CD4-positive, alpha-beta memory T cell (primary cell): ENCODE measurements at places on chromosomes 3 and 15. TPM values are rescaled to one million over a fixed set of nuclear protein-coding genes. Genes with fewer than 3 reads are reported as not detected.

Gene MUC20
- 9.9 TPM for total RNA-seq

Gene MKRN2OS
- not detected for total RNA-seq

DNA sequence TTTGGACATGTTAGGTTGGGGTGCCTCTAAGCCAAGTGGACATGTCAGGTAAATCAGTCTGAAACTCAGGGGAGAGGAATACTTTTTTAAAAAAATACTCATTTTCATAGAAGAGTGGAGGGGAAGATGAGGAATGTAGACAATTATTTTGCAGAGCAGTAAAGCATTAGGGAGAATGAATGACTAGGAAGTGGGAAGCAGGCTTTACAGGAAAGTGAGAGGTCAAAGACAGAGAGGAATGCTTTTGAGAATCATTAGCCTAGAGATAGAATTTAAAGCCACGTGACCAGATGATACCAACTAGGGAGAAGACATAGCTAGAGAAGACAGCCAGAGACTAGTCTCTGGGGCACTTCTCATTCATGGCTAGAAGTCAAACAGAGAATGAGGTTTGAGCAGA lies 91.0 kb downstream of the RAD18 start:
- no peaks in the 10 kb centered on the region for H3K36me3 ChIP-seq
- H3K27me3 ChIP-seq, result no peaks in the 10 kb centered on the region
- H3K27ac ChIP-seq, result no peak overlapping the region
- no peaks in the 10 kb centered on the region for H3K4me1 ChIP-seq
- no peak for DNase-seq
- no peak overlapping the region for H3K4me3 ChIP-seq

DNA sequence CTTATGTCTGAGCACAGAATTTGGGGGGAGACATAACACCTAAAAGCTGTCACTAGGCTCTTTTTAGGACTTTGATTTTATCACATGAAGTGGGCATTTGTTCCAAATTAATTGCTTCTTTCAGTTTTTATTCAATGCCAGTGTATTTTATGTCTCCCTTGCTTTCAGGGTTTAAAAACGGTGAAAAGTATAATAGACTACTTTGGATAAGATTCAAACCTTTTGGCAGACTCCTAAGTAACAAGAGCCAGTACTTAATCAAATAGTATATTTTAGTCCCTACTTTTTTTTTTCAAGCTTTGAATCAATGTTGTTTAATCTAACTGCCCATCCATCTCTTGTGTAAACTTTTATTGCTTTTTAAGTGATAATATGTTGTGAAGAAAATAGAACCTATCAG lies 847.2 kb upstream of the DPPA4 start:
- no peak overlapping the region for H3K4me3 ChIP-seq
- no peak overlapping the region for H3K27ac ChIP-seq
- H3K27me3 ChIP-seq, result no peaks in the 10 kb centered on the region
- no peaks in the 10 kb centered on the region for H3K4me1 ChIP-seq

DNA sequence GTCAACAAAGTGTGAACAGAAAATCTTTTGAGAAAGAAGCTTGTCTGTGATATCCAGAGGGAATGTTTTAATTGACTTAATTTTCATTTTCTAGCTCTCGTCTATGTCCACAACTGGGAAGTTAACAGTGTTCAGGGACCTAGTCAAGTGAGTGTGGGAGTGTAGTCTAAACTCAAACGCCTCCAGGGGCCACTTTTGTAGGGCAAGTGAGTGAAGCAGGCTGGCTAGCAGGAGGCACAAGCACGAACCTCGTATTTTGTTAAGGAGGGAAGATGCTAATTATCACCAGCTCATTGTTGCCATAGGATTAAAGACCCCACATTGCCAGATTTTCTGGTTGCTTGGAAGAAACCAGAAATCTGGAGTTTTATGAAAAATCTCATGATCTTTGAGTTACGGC lies 135.8 kb downstream of the CPNE4 start:
- DNase-seq, result no peak
- no peaks in the 10 kb centered on the region for H3K36me3 ChIP-seq
- H3K27me3 ChIP-seq, result no peaks in the 10 kb centered on the region
- H3K27ac ChIP-seq, result no peak overlapping the region
- H3K4me1 ChIP-seq, result no peaks in the 10 kb centered on the region

DNA sequence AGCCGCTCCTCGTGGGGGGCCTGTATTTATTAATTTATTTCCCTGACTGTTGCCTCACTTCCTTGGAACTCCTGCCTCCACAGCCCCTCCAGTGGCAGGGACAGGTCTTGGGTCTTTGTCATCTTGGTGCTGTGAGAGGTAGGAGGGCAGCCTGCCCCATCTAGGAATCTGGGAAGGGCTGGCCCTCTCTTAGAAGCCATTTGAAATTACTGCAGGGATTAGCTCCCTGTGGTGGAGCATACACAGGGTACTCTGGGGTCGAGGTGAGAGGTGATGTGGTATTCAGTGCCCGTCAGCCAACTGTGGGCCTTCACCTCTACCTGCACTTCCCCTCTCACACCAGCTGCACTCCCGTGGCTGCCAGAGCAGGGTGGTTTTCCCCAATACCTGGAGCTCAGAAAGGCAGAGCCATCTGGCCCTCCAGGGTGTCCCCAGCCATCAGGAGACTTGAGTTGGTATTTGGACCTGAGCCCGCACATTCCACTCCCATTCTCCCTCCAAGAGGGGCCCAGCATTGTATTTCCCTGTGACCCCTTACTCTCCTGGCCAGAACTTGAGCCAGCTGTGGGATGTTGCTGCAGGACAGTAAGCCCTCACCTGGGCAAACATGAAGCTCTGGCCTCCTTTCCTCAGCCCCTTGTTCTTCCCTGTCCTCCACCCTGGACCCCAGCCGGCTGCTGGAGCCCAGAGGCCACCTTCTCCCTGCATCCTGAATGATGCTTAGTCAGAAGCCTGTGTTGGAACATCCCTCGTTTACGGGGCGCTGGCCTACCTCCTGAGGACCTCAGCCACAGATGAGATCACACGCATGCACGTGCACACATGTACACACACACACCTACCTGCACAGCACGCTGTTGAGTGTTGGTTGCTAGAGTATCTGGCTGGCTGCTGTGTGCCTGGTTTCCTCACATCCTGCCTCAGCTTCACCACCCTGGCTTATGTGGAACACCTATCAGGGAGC lies 2.0 kb upstream of the JMJD7 start:
- H3K4me3 ChIP-seq, result no peak overlapping the region
- H3K27me3 ChIP-seq, result no peaks in the 10 kb centered on the region
- H3K4me1 ChIP-seq, result peaks cover 25% of the 10 kb centered on the region

Gene ADAMTS7
- not detected for total RNA-seq

DNA sequence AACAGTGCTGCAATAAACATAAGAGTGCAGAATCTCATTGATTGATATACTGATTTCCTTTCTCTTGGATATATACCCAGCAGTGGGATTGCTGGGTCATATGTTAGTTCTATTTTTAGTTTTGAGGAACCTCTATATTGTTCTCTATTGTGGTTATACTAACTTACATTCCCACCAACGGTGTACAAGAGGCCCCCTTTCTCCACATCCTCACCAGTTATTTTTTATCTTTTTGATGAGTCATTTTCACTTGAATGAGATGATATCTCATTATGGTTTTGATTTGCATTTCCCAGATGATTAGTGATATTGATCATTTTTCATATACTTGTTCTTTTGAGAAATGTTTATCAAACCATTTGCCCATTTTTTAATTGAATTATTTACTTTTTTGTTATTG lies 12.4 kb upstream of the IREB2 start:
- no peak overlapping the region for H3K4me3 ChIP-seq
- DNase-seq, result no peak
- H3K36me3 ChIP-seq, result no peaks in the 10 kb centered on the region
- no peak overlapping the region for H3K27ac ChIP-seq
- no peaks in the 10 kb centered on the region for H3K27me3 ChIP-seq
- peaks cover 17% of the 10 kb centered on the region for H3K4me1 ChIP-seq

Gene KIF15
- total RNA-seq, result 0.38 TPM
